ENCODE measurements at places on chromosomes 5 and 9.

DNA sequence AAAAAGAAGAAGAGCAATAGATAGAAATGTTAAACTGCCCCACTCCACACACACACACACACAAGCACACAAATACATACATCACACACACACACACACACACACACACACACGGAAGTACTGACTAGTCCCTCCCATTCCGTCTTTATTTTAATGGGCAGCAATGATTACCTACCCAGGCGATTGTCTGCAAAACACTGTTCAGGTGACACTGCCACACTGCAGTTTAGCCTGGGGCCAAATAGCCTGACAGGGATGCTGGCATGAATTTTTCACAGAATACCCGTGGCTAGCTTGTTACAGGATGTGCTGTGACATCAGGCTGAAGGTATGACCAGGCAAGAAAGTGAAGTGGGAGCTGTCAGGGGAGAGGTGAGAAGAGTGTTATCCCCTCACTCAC, 86.9 kb downstream of the FRMD3 start:
- no peak for DNase-seq

- DNase-seq, result no peak
These were observed 28.5 kb upstream of the AKNA start for GRCh38 chr9:114416290-114416689.

DNA sequence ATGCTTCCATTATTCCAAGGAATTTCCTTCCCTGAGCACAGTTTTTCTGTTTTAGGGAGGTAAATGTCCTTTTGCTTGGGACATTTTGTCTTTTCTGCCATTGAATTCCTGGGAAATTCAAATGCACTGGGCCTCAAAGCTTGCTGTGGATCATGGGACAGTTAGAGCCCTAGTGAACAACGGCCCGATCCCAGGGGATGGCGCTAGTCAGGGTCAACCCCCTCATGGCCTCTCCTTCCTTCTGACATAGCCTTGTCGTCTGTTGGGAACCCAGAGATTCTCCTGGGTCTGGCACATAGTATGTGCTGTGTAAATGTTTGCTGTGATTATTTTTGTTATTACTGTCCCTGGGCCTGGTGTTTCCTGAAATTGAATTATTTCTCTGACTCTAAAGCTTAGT, 30.7 kb upstream of the COL15A1 start:
- DNase-seq, result no peak

DNA sequence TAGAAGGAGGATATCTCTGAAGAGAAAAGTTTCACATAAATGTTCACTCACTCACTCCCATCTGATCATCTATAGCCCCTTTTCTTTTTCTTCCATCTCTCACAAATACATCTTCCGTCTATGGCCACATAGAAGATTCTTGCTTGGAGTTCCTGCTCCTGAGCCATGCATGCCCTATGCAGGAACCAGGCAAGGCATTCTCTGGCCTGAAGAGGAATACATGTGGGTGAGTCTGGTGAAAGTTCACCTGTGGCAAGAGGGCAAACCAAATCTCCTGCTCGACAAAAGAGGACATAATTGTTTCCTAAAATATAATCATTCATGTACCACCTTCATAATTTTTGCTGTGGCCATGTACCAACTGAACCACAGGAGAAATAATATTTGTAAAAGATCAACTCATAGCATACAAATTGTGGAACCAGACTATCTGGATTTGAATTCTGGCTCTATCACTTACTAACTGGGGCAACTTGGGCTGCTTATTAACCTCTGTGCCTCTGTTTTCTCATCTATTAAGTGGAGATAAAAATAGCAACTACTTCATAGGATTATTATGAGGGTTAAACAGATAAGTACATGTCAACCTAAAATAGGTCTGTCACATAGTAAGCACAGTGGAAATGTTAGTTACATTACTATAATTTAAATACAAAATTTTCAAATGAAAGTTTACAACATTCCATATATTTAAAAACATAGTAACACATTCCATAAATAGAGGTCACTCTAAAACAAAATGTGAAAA, 121.2 kb upstream of the NFIB start:
- DNase-seq, result no peak

DNA sequence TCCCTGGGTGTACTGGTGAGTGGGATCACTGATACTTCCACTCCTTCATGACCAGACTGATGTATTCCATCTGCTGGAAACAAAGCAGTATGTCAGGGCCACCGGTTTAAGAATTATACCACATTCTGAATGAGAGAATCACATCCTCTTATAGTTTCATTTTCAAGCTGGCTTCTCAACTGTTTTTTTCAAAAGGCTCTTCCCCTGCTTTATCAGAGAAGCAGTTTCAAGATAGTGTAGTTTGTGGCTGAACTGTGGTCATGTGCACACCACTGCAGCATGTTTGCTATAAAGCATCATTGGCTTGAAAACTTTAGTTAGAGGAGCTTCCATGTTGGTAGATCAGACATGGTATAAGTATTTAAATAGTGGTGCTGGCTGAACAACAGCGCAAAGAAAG, 450.5 kb upstream of the CDH10 start:
- DNase-seq, result no peak

- DNase-seq, result no peak
These were observed 24.0 kb upstream of the TNIP1 start for GRCh38 chr5:151104795-151105194.

GRCh38 chr5:378976-379742, 57.6 kb downstream of the AHRR start:
- DNase-seq, result no peak

- no peak for DNase-seq
These were observed 19.6 kb upstream of the CNOT6 start for GRCh38 chr5:180474569-180474968.

GRCh38 chr9:20592673-20593072, 29.6 kb downstream of the MLLT3 start:
- DNase-seq, result no peak

DNA sequence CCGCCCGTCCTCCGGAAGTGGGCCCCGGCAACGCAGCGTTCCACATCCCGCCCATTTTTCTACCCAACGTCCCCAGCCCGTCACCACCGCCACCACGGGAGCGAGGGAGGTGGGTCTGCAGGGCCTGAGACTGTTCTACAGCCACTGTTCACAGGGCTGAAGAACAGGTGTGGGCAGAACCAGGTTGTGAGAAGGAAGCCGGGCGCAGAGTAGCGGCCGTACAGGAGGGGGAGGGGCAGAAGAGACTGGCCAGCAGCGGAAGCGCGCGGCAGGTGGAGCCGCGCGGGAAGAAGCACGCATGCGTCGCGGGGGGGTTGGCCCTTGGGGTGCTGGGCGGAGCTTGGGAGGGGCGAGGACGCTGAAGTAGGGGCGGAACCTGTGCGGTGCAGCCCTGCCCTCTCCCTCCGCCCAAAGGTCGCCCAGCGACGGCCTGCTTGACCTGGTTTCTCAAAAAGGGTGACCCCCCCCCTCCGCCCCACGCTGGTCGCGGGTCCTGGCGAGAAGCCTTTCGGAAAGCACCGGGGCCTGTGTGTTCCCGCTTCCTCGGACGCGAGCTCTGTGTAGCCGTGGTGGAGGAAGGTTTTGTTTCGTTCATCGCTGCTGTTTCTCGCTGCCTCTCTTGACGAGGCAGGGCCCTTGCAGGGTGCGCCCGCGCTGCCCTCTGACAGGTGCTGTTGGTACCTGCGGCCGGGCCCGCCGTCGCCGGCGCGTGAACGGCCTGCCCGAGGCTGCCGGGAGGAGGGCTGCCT, 7.8 kb upstream of the MGAT1 start:
- peak; percentile 94 for DNase-seq

DNA sequence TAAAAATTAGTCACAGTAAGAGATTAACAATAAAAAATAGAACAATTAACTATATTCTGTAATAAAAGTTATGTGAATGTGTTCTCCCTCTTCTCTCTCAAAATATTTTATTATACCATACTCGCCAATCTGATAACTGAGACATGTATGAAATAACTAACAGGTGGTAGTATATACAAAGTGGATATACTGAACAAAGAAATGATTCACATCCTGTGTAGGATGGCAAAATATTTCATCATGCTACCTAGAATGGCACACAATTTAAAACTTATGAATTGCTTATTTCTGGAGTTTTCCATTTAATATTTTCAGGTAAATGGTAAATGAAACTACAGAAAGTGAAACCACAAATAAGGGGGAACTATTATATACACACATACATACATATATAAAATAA, 152.5 kb downstream of the RNF180 start:
- no peak for DNase-seq

- no peak for DNase-seq
These were observed 329.5 kb downstream of the ICE1 start for GRCh38 chr5:5751987-5752386.

GRCh38 chr9:107375651-107376369, 92.7 kb downstream of the RAD23B start:
- no peak for DNase-seq

DNA sequence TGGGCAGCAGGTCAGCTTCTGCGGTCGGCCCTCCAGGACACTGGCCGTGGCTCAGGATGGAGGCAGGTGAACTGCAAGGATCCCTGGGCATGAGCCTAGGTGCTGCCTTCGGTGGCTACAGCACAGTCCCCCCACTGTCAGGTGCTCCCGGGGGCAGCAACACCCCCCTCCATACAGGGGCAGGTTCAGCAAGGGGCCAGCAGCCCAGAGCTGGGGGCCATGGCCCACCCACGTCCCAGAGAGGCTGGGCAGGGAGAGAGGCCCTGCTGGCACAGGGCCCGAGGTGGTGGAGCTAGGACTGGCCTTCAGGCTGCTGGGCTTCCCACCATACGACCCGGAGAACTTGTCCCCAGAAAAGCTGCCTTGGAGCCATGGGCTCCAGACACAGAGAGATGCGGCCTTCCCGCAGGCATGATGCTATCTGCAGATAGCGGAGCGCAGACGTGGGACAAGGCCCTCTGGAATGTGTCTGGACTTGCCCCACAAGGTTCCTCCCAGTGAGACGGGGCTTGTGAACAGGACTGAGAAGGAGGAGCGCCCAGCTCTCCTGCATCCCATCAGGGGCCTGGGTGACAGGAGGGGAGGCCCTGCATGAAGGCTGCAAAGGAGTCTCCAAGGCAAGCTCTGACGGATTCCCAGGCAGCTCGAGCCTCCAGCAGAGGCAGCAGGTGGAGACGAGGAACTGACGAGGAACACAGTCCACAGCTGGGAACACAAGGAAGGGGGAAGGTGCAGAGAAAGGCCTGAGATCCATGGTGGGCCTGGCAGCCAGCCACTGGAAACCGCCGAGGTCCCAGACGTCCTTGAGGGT, 111.1 kb downstream of the VAV2 start:
- DNase-seq, result no peak

DNA sequence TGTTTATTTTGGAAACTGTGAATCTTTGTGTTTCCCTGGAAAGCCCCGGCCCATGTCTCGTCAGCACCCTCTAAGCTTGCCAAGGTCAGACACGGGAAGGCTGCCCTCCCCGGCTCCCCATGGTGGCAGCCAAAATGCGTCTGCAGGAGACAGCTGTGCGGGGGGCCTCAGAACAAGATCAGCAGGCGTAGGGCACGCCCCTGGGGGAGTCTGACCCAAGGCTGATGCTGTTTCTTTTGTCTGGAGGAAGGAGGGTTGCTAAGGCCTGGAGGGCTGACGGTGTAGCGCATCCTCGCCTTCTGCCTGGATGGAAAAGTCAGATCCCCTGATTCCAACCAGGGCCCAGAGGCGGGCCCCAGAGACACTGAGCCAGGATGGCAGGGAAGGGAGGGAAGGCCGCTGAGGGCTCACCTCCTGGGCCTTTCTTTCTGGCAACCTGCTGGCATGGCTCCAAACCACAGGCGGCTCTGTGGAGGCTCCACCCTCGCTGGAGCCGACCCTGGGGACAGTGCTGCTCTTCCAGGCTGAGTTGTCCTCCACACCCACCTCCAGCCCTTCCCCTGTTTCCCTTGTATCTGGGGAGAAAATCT, 57.2 kb downstream of the OLFM1 start:
- DNase-seq, result no peak

DNA sequence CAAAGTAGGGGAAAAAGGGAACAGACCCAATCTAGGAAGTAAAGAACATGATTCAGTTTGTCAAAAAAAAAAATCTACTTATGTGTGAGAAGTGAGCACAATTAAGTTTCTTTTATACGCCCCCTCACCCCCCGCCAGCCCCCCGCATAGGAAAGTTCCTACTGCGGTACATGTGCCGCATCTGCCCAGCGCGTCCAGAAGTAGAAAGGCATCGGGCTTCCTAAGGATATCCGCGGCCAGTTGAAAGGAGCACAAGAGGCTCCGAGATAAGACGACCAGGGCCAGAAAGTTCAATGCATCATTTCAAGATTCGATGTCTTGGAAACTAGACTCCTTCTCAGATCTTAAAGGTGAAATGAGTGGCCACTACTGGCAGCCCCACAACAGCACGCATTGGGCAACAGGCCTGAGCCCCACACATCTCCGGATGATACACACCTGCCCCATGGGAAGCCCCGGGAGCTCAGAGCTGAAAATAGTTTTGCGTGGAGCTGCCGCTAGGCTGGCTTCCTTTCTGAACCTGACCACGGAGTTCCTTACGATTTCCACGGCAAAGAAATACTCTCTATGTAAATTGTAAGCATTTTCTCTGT, 203.9 kb downstream of the RAB3C start:
- DNase-seq, result no peak

DNA sequence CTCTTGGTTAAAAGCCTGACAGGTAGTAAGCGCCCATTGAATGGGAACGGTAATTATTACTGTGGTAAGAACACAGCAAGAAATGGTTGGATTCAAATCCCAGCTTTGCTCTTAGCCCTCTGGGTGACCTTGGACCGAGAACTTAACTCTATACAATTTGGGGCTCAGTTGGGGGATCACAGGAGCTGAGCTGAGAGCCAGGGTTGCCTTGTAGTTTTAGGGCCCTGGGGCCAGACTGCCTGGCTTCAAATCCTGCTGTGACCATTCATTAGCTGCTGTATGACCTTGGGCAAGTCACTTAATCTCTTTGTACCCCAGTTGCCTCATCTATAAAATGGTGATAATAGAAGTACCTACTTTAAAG, 87.4 kb upstream of the SH3PXD2B start:
- no peak for DNase-seq

DNA sequence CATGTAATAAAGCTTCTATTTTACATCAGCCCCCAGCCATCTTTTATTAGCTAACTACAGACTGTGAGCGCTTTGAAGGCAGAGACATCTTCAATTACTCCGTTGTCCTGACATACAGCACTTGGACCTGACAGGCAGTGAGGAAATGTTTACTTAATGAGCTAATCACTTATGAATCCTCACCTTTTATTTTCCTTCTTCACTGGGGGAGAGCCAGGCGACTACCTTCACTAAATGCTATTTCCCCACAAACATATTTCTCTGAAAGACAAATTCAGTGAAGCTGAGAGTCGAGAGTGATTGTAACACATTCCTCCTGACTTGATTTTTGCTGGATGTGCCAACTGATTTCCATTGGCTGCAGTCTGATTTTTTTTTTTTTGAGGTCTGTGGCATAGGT, 192.1 kb upstream of the CLINT1 start:
- no peak for DNase-seq

GRCh38 chr5:171629628-171630349, 155.8 kb upstream of the SMIM23 start:
- DNase-seq, result peak; percentile 47
